Left kidney (tissue), 8 donors: ENCODE measurements at places on chromosomes 5 and 9. TPM values are rescaled to one million over a fixed set of nuclear protein-coding genes. Genes with fewer than 3 reads are reported as not detected.

DBH gene
- 0.90 TPM for polyA plus RNA-seq

FAM174A gene
- polyA plus RNA-seq, result 22.6 TPM

RNF183 gene
- polyA plus RNA-seq, result 5.1 TPM

PKD2L2 gene
- polyA plus RNA-seq, result 0.48 TPM

PCDHA1 gene
- not detected for polyA plus RNA-seq

ATP10B gene
- 0.70 TPM for polyA plus RNA-seq

CBY3 gene
- polyA plus RNA-seq, result 0.30 TPM

CNTNAP3 gene
- polyA plus RNA-seq, result 6.6 TPM

CXCL14 gene
- 23.0 TPM for polyA plus RNA-seq

TAS2R1 gene
- polyA plus RNA-seq, result 0.42 TPM

DNA sequence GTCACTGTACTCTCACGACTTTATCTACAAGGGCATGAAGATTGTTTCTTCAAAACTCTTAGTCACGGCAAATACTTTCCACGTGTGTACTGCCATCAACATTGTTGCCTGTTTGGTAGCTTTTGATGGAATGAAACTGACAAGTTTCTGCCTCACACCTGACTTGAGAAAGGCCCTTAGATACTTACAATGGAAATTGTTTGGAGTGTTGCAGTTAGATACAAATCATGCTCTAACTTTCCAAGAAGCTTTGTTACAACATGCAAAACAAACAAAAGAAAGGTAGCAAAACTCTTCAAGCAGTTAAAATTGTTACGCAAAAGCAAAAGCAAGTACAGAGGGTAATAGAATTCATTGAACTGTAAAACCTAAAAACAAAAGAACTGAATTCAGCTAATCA lies 91.1 kb upstream of the TLE4 start:
- no peak for DNase-seq

- DNase-seq, result no peak
Observed at GRCh38 chr5:130164966-130165365, 260.7 kb downstream of the CHSY3 start.

GRCh38 chr9:76882686-76883085 lies 23.2 kb downstream of the PRUNE2 start:
- no peak for DNase-seq

DNA sequence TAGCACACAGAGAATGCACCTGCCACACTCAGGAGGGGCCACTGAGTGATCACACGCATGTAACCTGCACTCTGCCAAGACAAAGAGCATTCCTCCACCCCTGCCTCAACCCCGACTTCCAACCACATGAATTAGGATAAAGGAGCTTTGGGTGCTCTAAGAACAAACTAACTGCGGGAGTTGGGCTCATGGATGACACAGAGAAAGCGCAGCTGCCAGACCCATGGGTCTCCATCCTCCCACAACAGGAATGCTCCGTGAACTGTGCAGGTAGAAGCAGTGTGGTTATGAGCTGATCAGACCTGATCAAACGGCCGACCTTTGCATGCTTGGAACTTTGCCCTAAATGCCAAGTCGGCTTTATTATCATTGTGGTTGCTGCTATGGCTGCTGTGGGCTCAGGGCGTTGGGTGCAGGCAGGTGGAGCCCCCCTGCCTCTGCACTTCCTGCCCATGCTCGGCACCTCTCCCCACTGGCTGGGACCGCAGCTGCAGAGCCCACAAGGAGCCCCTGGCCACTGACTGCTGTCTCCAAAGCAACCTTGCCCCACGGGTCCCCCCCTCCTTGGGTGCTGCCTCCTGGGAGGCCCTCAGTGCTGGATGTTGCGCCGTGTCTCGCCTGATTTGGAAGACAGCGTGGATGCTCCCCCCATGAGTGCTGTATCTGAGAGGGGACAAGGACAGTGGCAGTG lies 2.6 kb upstream of the SLC6A3 start:
- DNase-seq, result no peak

GRCh38 chr9:134027561-134027960 lies 2.3 kb downstream of the BRD3OS start:
- DNase-seq, result no peak

- no peak for DNase-seq
Observed at GRCh38 chr5:77438071-77438470, 54.0 kb downstream of the WDR41 start.

DNA sequence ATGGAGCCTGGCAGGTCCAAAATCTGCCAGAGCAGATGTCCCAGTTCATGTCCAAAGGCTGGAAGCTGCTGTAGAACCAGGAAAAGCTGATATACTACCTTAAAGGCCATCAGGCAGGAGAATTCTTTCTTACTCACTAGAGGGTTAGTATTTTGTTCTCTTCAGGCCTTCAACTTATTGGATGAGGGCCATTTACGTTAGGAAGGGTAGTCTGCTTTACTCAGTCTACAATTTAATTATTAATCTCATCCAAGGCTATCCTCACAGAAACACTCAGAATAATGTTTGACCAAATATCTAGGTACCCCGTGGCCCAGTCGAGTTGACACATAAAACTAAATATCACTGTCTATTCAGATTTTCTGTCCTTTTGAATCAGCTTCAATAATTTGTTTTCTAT lies 437.4 kb downstream of the TLE4 start:
- DNase-seq, result no peak

DNA sequence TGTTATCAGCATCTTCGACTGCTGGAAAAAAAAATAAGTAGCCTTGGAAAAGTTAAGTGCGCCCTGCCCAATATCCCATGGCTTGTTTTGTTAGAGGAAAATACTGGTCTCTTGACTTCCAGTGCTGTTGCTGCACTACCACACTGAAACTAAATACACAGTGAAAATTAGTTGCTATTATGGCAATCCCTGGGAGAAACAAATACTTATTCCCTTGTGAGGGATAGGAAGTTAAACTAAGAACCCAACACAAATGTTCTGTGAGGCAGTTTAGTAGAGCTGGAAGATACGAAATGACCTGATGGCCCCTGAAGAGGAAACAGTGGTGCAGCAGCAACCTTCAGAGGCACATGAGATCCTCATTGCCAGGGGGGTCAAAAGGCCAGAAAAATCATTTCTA lies 164.0 kb downstream of the ARL15 start:
- DNase-seq, result no peak

DNA sequence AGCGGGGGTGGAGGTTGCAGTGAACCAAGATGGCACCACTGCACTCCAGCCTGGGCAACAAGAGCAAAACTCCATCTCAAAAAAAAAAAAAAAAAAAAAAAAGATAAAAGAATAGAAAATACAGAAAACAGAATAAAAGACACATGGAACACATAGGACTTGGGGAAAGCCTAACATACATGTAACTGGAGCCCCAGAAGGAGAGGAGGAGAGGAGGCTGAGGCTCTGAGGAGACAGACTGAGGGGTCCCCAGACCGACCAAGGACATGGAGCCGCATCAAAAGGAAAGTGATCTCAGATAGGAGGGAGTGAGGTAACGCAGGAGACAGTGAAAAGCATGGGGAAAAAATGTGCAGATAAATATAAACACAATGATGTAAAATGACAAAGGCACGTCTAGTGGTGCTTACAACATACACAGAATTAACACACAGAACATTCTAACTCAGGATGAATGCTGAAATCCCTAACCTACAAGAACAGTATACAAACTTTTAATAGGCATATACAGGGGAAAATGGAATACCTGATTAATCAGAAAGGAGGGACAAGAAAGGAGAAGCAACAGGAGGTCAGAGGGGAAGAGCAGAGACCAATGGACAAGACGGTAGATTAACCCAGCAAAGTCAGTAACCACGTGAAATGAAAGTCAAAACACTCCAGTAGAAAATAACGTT lies 65.2 kb upstream of the UBAC1 start:
- no peak for DNase-seq

DNA sequence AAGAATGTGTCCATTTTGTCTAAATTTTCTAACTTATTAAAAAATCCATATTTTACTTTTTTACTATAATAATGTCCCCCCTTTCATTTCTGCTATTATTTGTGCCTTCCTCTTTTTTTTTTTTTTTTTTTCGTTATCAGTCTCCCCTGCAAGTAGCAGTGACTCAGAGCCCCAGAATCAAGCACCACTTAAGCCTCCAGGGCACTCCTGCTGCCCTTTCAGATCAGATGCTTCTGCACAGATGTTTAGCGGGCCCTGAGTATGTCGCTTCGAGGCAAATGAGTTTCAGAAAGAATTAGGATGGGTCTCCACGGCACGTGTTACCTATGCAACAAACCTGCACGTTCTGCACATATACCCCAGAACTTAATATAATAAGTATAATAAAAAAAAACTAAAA lies 11.7 kb downstream of the MED7 start:
- no peak for DNase-seq

DNA sequence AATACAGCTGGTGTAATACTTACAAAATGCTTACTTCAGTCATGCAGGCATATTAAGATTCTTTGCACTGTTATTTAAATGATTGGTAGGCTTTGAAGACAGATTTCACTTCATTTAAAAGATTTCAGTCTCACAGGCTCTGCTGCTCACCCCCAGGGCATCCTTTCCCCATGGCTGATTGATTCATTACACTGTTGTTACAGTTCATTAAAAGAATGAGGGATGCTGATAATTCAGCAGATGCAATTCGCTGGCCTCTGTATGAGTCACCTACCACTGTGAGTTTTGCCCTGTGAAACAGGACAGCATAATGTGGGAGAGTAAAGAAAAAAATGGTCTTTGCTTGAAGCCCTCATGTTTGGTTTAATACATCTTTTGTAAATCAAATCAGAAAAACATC lies 246.9 kb downstream of the CYLC2 start:
- DNase-seq, result peak; percentile 6

GRCh38 chr9:132820169-132820944 lies 57.7 kb downstream of the AK8 start:
- DNase-seq, result no peak

GRCh38 chr5:168184103-168184502 lies 107.3 kb upstream of the WWC1 start:
- no peak for DNase-seq

- DNase-seq, result peak; percentile 52
Observed at GRCh38 chr5:36739751-36740221, 133.4 kb downstream of the SLC1A3 start.

- no peak for DNase-seq
Observed at GRCh38 chr5:76547242-76547890, 75.8 kb downstream of the F2RL2 start.
